ENCODE measurements at places on chromosomes 7 and 10.

GRCh38 chr10:74344306-74344705 is 193.3 kb downstream of the ADK start:
- DNase-seq: no peak

- DNase-seq: no peak
These were observed 717.8 kb downstream of the LRMDA start for GRCh38 chr10:76149182-76149581.

DNA sequence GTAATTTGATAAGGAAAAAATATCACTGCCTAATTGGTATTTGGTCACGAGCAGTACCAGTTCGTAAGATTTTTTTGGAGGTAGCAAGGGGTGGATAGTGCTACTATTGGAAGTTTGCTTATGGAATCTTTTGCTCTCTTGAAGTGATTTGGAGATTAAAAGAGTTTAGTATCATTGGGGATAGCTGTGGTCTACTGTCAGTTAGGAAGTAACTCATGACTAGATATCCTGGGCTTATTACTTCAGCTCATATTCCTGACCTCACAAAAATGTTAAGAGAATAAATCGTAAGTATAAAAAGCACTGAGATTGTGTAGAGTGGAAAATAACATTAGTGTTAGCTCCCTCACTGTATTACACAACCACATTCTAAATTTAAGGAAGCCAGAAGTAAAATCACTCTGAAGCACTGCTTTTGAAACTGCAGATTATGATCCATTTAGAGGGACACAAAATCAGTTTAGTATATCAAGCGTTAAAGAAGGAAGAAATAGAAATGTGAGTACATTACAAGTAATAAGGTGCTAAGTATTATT is 22.6 kb downstream of the SGPL1 start:
- DNase-seq: no peak

GRCh38 chr10:87596351-87596750 is 63.3 kb upstream of the PAPSS2 start:
- no peak for DNase-seq

DNA sequence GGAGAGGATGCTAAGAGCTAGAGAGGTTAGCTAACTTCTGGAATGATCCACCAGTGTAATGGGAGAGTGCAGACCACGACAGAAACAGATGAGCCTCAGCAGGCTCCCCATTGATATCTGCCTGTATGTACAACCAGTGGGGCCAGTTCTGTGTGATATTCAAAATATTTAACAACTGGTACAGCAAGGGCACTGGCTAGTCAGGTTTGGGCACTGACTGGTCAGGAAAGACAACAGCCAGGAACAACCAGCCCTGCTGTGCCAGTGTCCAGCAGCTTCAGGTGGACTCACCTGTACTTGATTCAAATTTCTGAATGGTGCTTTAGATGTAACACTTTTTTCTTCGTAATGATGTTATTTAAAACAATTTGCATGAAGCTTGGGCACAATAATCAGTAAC is 5.9 kb upstream of the TRIL start:
- DNase-seq: no peak

- DNase-seq: no peak
These were observed 42.9 kb downstream of the MKI67 start for GRCh38 chr10:128083191-128083895.

Data from activated naive CD4-positive, alpha-beta T cell treated with anti-CD3 and anti-CD28 coated beads, Interleukin-2, amount 50 U/mL, for 72 hours (primary cell).